ENCODE measurements at places on chromosomes 16 and 17.
A peak's percentile ranks its signal among the peaks of the same experiment; 100 is the strongest.

DNA sequence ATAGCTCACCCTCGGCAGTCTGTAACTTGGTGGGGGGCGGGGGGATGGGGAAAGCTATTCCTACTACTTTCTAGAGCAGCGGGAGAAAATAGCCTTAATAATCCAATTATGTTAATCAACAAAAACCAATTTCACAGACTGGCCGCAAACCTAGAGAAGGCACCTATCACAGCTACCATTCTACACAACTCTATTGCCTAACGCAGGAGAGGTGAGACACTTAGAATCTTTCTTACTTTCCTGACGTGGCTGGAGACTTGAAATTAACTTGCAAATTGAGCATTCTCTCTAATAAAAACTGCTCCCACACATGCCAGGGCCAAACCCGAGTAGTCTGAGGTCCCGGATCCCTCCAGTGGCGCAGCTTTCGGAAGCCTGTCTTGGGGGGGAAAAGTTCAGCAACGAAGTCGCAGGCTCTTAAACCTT is 794 bp downstream of the SMG6 start:
- no peak for DNase-seq

DNA sequence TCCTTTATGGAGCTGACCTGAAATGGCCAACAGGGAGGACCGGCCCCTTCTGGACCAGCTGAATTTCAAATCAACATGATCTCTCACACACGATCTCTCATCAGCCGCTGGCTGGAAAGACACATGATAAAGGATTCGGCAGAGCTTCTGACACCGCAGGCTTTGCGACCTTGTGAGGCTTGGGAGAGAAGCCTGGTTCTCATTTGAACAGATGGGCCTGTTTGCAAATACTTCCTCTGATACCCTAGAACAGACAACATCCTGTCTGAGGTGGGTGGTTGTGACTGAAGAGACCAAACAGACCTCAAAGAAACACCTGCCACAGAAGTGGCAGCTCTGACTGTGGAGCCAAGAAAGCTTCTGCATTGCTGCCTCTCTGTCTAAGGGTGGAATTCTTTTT is 77.9 kb upstream of the SDK2 start:
- peak; percentile 46 for DNase-seq

- DNase-seq: peak; percentile 10
These were observed 14.1 kb downstream of the SLC7A6OS start for GRCh38 chr16:68296693-68297092.

GRCh38 chr16:88578446-88579313 is 8.5 kb downstream of the ZC3H18 start:
- DNase-seq: no peak

DNA sequence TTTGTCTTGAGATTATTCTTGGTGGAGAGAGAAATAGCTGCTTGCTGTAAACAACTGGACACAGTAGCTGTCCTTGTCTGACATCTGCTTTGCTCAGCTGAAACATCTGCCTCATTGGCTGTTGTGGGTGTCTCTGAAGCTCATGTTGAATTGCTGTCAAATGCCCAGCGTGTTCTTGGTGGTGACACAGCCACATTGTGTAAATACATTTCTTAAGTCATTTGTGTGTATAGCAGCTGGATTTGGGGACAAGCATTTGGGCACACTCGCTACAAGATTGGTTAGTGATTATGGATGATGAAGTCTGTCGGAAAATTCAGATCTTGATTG is 5.3 kb downstream of the FAM234A start:
- DNase-seq: no peak

- DNase-seq: no peak
These were observed 12.8 kb downstream of the CDH16 start for GRCh38 chr16:66905633-66906539.

- DNase-seq: no peak
These were observed 44.1 kb downstream of the DNAH17 start for GRCh38 chr17:78532922-78533640.

- DNase-seq: no peak
These were observed 128.0 kb upstream of the C17orf78 start for GRCh38 chr17:37247825-37248224.

DNA sequence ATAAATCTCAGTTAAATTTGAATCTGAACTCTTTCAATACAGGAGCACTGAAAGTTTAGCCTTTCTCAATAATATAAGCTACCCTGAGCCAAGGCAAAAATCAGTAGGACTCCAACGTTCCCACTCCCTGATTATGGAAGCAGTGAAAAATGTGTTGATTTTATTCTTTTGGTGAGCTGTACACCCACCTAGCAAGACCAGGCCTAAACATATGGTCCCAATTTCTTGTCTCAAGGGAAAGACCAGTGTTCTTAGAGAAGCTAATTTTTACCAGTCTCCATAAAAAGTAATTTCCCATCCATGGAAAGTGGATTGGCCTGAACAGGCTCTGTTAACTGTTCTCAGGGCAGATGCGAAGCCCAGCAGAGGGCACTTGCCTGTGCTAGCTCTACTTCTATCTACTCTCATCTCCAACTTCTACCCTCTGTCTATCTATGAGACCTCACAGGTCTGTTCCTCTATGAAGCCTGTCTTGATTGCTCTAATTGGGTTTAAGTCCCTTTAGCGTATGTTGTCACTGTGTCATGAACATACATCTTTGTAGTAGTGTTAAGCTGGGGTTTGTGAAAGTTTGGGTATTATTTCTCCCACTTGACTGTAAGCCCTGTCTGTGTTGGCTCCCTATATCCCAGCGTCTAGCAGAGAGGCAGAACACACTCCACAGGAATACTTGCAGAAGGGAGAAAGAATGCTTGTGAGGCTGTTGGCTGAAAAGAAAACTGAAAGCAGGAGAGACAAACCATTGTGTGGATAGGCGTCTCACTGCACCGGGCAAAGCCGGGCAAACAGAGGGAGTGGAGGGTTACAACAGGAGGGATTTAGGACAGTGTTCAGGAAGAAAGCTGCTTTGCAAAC is 167.1 kb upstream of the MAF start:
- no peak for DNase-seq

DNA sequence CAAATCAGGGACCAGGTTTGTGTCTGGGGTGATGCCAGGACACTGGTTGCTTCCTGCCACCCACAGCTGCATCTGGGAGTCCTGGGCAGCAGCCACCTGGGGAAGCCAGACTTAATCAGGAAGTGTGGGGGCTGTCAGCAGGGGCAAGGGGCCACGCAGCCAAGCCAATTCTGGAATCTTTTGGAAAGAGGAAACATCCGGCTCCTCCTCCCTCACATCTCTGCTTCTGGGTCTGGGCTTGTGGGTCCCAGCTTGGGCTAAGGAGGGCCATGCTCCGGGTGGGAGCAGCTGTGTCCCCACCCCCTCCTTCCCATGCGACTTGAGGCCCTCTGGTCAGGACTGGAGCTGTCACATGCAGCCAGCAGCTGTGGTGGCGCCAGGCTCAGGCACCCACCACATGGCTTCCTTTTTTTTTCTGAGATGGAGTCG is 37.0 kb upstream of the CCDC182 start:
- no peak for DNase-seq

DNA sequence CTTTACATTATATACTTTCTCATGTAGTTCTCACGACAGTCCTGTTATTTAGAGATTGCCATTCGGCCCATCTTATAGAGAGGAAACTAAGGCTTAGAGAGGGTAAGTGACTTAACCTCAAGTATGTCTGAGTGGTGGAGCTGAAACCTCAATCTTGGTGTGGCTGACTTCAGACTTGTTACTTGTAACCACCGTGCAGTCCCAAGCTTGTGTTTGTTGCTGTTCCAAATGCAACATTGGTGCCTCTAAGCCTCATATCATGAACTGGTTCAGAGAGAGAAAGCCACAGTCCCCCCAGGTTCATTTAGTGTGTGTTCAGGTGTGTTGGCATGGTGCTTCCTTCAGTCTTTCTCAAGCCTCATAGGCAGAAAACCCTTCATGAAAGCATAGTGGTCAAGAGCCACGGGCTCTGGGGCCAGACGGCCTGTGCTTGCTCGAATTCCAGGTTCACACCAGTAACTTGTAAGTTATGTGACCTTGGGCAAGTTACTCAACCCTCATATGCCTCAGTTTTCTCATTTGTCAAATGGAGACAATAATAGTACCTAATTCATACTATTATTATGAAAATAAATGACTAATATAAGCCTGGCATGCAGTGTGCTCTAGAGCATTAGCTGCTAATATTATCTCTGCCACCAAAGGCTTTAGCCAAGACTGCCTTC is 39.9 kb downstream of the CDH1 start:
- no peak for DNase-seq

- no peak for DNase-seq
These were observed 14.4 kb downstream of the ASPSCR1 start for GRCh38 chr17:81991684-81992305.

- peak; percentile 88 for DNase-seq
These were observed 10.9 kb upstream of the CES4A start for GRCh38 chr16:66977341-66978113.
